ENCODE measurements at places on chromosomes 7 and 10.

- DNase-seq, result no peak
Observed at GRCh38 chr10:115129752-115130151, 36.6 kb downstream of the ATRNL1 start.

- DNase-seq, result no peak
Observed at GRCh38 chr10:5479481-5480161, 19.7 kb downstream of the CALML5 start.

GRCh38 chr10:5404208-5405041 lies at the start of gene TUBAL3:
TSS of gene TUBAL3 (minus strand) at chr10:5404828. CDS start at chr10:5404792, 36 bp downstream.
- DNase-seq, result no peak

GRCh38 chr7:90551036-90551435 lies 45.1 kb upstream of the CDK14 start:
- no peak for DNase-seq

- no peak for DNase-seq
Observed at GRCh38 chr7:102469351-102469971, 4.7 kb downstream of the LRWD1 start.

GRCh38 chr10:125127986-125128385 lies 32.4 kb downstream of the CTBP2 start:
- DNase-seq, result no peak

DNA sequence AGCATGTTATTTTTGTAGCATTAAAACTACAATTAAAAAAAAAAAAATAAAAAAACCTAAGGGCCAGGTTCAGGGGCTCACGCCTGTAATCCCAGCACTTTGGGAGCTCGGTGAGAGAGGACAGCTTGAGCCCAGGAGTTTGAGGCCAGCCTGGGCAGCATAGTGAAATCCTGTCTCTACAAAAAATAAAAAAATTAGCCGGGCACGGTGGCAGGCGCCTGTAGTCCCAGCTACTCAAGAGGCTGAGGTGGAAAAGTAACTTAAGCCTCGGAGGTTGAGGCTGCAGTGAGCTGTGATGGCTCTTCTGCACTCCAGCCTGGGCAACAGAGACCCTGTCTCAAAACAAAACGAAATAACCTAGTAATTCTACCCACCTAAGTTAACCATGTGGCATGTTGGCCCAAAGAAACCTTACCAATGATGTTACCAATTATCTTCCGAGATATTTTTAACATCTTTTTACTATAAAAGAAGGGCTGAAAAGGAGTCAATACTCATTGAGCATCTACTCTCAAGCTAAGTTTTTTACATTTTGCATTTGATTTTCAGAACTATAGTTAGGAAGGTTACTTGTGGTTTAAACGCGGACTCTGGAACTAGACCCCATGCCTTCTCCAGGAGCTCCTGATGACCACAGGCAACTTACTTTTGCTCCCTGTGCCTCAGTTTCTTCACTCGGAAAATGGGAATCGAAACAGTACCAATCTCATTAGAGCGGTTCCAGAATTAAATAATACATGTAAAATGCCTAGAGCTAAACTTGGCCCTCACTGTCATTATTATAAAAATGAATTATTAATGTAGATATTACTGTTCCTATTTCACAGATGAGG lies 1.4 kb downstream of the ITGB1 start:
- no peak for DNase-seq

GRCh38 chr7:150515248-150516147 lies 826 bp downstream of the GIMAP7 start:
- no peak for DNase-seq

GRCh38 chr10:103149991-103150622 lies 43.0 kb downstream of the NT5C2 start:
- DNase-seq, result no peak

DNA sequence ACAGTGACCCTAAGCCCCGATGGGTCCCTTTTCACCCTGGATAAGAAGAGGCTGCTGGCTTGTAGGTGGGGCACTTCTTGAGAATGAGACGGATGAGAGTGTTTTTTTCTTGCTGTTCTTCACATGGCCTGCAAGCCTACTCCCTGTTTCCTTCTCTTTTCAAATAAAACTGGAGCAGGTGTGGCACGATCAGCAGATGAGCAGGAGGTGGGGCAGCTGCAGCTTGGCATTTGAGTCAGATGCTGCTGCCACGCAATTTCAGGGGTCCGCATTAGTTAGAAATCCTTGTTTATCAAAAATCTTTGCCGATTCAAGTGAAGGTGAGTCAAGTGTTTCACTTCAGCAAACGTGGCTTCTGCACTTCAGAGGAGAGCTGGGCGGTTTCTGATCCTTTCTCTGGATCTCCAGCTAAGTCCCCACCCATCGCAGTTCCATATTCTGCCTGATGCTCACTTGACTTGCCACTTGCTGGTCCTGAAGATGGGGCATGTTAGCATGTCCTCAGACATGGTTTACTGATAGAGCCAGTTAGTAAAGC lies 20.8 kb downstream of the WDFY4 start:
- no peak for DNase-seq

GRCh38 chr7:97011536-97012364 lies 6.4 kb downstream of the DLX6 start:
- DNase-seq, result no peak

GRCh38 chr7:111014079-111014478 lies 76.8 kb upstream of the LRRN3 start:
- DNase-seq, result no peak

DNA sequence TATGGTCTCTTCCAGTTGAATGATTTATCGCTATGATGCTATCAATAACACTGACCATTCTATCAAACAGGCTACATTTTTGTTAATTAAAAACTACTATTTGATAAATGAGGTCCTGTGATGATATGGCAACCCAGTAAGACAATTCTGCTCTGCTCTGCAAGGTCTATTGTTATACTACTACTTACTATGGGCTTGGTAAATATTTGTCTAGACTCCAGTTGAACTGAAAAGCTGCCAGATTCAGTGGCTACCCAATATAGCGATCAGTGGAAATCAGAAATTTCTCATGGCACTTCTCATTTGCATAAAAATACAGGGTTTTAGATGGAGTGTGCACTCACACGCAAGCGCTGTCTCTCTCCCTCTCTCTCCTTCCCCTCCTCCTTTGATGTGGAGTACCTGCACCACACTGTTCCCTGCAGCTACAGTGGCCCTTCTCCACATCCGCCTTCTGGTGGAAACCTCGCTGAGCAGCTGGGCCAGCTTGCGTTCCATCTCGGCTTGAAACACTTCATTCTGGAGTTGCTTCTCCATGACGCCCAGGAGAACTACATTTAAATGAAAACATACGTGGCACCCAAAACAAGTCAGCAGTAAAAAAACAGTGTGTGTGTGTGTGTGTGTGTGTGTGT lies 77.9 kb downstream of the KIAA1549 start:
- no peak for DNase-seq

DNA sequence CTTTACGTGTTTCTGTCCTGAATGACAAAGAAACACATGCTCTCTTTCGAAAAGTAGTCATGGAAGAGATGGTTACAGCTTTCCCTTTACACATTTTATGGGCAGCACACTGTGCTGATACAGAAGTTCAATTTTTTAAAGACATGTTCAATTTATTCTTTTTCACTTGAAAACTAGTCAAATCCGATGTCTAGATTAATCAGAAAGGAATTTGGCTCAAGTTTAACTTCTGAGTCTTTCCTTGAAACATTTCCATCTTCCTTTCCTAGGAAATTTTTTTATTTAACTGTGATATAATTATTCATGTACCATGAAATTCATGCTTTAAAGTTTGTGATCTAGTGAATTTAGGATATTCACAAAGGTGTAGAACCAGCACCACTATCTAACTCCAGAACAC lies 360.1 kb downstream of the TNS3 start:
- DNase-seq, result no peak

GRCh38 chr10:84820596-84820995 lies 492.2 kb downstream of the CCSER2 start:
- DNase-seq, result no peak

GRCh38 chr10:75718991-75719390 lies 287.6 kb downstream of the LRMDA start:
- no peak for DNase-seq

DNA sequence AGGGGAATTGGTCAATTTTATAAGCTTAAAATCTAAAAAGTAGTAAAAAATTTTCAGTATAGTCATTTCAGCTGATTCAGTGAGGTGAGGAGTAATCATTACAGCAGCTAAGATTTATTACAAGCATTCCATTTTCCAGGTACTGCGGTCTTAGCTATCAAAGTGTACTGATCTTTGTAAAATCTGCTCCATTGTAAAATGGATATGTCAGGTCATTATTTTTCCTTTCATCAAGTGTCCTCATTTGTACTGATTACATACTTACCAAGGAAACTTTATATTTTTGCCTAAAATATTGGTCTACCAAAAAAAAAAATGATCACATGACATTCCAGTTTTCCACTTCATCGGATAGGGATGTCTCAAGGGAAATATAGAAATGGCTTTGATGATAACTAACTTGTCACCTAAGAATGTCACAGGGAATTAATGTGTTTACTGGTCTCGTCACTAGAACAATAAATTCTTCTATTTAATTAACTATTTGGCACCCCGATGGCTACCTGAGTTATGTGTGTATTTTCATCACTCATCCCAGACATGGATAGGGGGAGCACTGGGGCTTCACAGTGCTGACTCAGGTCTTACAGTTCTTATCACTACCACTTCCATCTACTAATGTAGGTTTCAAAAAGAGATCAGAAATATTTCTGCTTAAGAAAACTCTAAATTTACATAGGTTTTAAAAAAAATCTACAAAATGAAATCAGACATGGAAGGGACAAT lies 948.4 kb downstream of the PCDH15 start:
- DNase-seq, result no peak

- no peak for DNase-seq
Observed at GRCh38 chr10:123301077-123301857, 147.1 kb downstream of the BUB3 start.

- no peak for DNase-seq
Observed at GRCh38 chr10:61883371-61884025, 18.0 kb upstream of the ARID5B start.

DNA sequence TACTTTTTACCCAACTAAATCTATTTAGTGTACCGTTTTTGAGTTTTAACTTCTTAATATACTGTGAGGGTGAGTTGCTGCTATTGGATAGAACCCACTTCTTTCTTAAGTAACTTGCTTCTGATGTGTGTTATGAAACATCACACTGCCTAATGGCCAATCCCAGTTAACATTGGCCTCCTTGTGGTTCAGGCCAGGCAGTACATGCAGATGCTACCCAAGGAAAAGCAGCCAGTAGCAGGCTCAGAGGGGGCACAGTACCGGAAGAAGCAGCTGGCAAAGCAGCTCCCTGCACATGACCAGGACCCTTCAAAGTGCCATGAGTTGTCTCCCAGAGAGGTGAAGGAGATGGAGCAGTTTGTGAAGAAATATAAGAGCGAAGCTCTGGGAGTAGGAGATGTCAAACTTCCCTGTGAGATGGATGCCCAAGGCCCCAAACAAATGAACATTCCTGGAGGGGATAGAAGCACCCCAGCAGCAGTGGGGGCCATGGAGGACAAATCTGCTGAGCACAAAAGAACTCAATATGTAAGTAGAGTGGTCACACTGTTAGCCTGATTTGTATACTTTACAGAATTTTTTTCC lies 39.7 kb downstream of the TES start:
- no peak for DNase-seq

DNA sequence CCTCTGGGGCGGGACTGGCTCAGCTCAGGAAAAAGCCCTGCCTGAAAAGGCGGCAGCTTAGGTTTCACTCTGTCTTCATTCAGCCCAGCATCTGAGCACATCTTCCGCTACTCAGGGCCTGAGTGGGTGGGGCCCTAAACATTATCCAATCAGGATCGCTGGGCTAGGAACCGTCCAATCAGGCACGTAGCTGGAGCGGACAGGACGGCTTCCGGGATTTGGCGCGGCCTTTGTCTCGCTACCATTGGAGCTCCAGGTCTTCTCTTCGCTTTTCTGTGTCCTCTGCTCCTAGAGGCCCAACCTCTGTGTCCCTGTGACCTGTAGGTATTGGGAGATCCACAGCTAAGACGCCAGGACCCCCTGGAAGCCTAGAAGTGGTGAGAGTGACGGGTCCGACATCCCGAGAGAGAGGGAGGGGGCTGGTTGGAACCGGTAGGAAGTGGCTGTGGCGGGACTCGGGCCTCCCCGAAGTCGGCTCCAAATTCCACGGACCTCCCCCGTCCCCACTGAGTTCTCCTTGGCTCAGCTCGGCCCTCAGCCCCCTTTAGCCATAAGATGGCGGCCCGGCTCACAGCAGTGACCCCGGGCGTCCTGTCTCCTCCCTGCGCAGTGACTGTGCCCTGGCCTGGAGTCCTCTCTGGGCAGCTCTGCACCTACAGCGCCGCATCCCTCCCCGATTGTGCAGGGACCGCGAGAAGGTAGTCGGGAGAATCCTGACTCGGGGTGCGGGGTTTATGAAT lies 99.1 kb downstream of the ZNF680 start:
- peak; percentile 29 for DNase-seq

- no peak for DNase-seq
Observed at GRCh38 chr10:116769791-116770190, 27.4 kb upstream of the HSPA12A start.

- DNase-seq, result no peak
Observed at GRCh38 chr7:129351320-129351719, 82.9 kb upstream of the STRIP2 start.

- no peak for DNase-seq
Observed at GRCh38 chr10:74857586-74857985, 31.2 kb downstream of the KAT6B start.

DNA sequence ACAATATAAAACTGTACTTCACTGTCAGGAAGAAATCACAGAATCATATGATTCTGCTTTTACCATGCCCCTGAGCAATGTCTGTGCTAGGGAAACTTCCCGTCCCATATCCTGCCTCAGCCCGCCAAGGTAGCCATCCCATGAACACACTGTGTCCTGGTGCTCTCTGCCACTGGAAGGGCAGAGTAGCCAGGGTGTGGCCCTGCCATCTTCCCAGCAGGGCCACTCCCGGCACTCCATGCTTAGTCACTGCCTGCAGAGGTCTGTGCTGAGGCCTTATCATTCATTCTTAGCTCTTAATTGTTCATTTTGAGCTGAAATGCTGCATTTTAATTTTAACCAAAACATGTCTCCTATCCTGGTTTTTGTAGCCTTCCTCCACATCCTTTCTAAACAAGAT lies 31.8 kb downstream of the AP3M1 start:
- no peak for DNase-seq

DNA sequence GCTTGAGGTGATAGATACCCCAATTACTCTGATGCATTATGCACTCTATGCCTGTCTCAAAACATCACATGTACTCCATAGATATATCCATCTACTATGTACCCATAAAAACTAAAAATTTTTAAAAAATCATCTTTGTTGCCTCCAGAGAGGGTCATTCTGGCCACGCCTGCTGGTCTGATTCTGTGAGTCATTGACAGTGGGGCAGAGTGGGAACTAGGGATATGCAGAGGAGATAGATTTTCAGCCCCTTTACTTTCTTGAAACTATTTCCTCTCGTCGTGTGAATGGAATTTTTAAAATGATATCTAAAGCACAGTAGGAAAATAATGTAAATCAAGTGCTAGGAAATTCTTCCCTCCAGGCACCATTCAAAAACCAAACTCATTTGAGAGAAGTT lies 715.0 kb upstream of the NRP1 start:
- no peak for DNase-seq

DNA sequence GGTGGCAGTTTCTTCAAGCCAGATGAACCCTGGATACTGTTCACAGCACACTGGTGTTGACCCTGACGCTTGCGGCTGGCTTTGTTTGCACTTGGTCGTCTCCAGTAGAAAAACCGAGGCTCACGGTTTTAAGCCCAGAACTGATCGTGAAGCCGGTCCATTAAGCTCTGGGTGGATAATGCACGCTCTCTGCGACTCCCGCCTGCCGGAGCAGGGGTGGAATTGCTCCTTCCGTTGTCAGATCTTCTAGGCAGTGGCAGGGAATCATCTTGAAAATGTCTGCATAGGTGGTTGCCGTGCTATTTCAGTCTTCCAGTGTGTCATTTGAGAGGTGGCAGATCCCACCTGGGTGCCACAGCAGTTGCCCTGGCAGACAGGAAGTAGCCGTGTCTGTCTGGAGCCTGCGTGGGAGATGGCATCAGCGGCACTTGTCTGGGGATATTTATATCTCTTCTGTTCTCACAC lies 35.9 kb upstream of the AP5Z1 start:
- DNase-seq, result no peak

Data from D721Med (cell line).